ENCODE measurements at places on chromosomes 2 and 18. TPM values are rescaled to one million over a fixed set of nuclear protein-coding genes. Genes with fewer than 3 reads are reported as not detected.

- no peak for DNase-seq
Measured at GRCh38 chr18:67509741-67510391, 6.7 kb downstream of the DSEL start.

DNA sequence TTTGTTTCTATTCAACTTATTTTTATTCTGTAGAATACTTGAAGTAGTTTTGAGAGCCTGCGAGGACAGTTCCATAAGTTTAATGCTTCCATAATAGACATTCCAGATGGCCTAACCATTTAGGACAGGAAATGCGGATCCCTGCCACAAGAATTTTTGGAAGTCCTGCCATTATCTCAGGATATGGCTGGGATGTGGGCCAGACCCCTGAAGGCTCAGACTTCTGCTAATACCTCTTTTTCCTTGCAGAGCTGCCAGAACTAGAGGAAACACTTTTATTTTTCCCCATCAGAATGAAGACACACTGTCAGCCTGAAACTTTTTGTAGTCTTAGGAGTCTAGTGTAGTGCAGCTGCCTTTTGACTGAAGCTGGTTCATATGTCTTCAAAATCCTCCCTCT, 806.5 kb downstream of the TDRD15 start:
- DNase-seq, result no peak

DNA sequence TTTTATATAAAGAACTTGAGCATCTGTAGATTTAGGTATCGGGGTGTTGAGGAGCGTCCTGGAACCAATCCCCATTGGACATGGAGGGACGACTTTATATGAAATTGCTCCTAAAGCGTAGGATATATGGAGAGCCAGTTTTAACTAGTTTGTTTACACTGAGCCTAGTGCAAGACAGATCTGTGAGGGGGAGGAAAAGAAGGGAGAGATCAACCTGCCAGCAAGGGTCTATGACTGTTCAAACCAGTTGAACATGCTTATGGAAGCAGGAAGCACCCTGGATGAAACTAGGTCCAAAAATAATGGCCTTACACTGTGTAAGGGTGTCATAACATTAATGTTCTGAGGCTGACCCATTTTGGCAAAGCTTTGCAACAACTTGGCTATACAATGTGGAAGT, 34.0 kb upstream of the SLC40A1 start:
- DNase-seq, result no peak

- DNase-seq, result no peak
Measured at GRCh38 chr2:10635430-10635829, 54.3 kb downstream of the NOL10 start.

GRCh38 chr2:33363325-33364298, 112.8 kb upstream of the RASGRP3 start:
- DNase-seq, result no peak

Gene CIDEA
- total RNA-seq, result not detected

- DNase-seq, result no peak
Measured at GRCh38 chr2:197079832-197080555, 153.5 kb upstream of the PGAP1 start.

- no peak for DNase-seq
Measured at GRCh38 chr2:173719471-173719870, 245.7 kb downstream of the SP3 start.

Gene HOXD12
- not detected for total RNA-seq

- no peak for DNase-seq
Measured at GRCh38 chr18:22446325-22446724, 28.6 kb upstream of the CTAGE1 start.

Gene PFN4
- total RNA-seq, result 0.72 TPM

Gene MALL
- total RNA-seq, result not detected

Gene KIF1A
- 28.8 TPM for total RNA-seq

DNA sequence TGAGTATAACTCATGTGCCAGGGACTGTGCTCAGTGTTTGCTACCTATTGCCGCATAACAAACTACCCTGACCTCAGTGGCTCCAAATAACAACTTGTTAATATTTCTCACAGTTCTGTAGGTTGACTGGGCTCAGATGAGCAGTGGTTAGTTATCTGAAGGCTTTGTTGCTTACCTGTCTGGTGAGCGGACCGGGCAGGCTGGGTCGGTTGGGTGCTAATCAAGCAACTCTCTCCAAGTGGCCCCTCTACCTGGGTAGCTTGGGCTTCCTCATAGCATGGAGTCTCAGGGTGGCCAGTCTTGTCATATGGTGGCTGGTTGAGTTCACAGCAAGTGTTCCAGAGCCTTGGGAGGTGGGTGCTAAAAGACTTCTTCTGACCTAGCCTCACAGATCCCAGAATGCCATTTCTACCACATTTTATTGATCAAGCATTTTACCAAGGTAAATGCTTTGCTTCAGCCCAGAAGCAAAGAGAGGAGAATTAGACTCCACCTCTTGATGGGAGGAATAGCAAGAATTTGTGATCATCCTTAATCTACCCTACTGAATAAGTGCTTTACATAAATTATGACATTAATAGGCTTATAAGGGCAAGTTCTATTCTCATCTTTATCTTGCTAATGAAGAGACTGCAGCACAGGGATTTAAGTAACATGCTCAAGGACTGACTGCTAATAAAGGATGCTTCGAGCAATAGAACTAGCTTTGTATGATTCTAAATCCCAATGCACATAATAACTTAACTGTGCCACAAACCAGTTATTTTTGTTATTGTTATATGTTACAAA, 16.9 kb downstream of the RAB31 start:
- DNase-seq, result no peak

- DNase-seq, result no peak
Measured at GRCh38 chr2:65744477-65745200, 312.2 kb upstream of the SPRED2 start.

DNA sequence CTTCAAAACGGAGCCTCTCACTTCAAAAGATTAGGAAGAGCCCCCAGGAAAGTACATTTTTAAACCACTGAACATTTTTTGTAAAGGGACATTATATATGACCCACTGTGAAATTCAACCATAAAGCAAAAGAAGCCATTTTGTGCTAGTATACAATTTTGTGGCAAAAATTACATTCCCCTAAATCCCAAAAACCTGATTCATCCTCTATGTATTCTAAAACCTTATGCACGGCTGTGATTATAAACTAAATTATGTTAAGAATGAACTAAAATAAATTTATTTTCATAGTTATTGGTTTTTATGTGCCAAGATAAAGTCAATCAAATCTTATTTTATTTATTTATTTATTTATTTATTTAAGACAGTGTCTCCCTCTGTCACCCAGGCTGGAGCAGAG, 48.5 kb downstream of the RTN4 start:
- no peak for DNase-seq

DNA sequence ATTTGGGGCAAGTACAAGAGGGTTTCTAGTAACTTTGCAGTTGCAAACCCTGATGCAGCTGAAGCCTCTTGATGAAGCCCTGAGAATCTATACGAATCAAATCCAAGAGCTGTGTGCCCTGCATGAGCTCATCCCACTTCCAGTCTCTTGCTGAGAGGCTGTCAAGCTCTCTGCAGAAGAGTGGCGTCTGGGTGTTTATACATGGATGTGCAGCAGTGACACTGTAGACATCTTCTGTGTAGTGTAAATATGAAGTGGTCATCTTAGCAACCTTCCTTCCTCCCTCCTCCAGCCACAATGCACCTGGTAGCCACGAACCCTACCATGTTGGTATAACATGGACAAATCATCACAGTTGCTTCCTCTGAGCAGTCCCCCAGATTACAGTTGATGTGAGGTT, 18.4 kb upstream of the KIAA2012 start:
- DNase-seq, result no peak

Gene CCDC150
- total RNA-seq, result 20.9 TPM

DNA sequence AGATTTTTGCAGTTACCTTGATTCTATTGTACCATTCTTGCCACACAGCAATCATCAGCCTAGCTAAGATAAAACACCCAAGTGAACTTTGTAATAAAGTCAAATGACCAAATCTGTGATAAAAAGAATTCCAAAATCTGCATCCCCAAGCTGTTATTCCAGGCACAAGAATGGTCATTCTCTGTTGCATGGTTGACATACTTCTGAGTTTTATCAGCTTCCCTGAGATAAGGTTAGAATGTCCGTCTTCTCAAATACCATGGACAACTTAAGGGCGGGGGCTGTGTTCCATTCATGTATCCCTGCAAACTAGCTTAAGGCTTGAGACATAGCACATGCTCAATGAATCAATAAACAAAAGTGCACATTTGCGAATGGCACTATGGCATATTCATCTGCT, 8.1 kb upstream of the BMP10 start:
- DNase-seq, result no peak

DNA sequence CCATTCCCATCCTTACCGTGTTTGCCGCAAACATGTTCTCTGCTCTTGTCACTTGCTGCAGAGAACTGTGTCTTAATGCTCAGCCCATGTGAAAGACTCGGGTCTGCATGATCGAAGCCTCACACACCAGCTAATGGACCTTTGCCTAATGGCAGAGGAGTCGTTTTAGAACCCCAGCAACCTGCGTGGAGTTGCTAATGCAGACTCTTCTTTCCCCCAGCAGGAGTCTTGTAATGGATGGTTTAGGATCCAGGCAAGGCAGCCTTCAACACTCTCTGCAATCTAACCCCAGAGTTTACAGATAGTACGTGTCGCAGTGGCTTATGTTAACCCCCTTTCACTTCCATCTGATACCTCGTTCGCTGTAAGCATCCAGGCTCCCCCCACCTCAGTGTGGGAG, 316.4 kb downstream of the AGAP1 start:
- DNase-seq, result no peak

GRCh38 chr18:48072428-48073204, 142.2 kb upstream of the SMAD2 start:
- no peak for DNase-seq

- DNase-seq, result no peak
Measured at GRCh38 chr2:239470151-239470900, 69.5 kb upstream of the HDAC4 start.

Gene MLPH
- total RNA-seq, result not detected

DNA sequence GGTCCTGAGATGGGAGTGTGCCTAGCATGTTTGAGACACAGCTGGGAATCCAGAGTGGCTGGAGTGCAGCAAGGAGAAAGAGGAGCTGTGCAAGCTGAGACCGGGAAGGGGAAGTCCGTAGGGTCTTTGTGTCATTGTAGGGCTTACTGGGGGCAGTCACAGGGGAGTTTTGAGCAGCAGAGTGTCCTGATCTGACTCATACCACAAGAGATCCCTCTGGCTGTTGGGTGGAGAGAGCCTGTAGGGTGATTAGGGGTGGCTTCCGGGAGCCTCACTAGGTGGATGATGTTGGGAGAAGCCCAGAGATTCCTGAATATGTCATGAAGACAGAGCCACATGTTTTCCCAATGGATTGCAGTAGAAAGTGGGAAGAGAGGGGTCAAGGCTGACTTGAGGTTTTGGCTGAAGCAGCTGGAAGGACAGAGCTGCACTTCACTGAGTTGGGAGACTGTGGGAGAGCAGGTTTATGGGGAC, 30.9 kb downstream of the FHOD3 start:
- DNase-seq, result no peak

- no peak for DNase-seq
Measured at GRCh38 chr2:7018282-7018701, 101.1 kb downstream of the RNF144A start.

- DNase-seq, result no peak
Measured at GRCh38 chr2:119290859-119291587, 67.4 kb downstream of the STEAP3 start.

Gene MAB21L4
- total RNA-seq, result not detected

GRCh38 chr18:62953663-62954062, 238.3 kb downstream of the PHLPP1 start:
- no peak for DNase-seq

Gene EML6
- 0.96 TPM for total RNA-seq

- DNase-seq, result no peak
Measured at GRCh38 chr2:201452058-201452921, 750 bp downstream of the STRADB start.

- DNase-seq, result no peak
Measured at GRCh38 chr2:6233993-6234392, 541.8 kb downstream of the SOX11 start.

Gene DCDC2C
- not detected for total RNA-seq

DNA sequence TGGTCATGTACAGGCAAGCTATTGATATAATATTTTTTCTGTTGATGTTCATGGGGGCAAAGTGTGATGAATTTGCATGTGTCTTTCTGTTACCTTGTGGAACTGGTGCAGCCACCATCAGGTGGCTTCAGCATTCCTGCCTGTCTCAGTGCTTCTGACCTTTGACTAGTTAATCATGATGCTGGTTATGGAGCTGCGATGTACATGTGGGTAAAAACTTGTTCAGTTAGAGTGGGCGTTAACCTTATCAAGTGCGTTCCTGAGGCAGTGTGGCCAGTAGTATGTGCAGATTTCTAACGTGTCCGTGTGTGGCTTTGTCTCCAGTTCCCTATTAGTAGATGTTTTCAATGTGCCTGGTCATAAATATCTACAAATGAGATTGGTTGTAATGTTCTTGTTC, 127.4 kb upstream of the ZSWIM2 start:
- no peak for DNase-seq

- DNase-seq, result no peak
Measured at GRCh38 chr2:72919414-72920317, 2.3 kb downstream of the EMX1 start.

DNA sequence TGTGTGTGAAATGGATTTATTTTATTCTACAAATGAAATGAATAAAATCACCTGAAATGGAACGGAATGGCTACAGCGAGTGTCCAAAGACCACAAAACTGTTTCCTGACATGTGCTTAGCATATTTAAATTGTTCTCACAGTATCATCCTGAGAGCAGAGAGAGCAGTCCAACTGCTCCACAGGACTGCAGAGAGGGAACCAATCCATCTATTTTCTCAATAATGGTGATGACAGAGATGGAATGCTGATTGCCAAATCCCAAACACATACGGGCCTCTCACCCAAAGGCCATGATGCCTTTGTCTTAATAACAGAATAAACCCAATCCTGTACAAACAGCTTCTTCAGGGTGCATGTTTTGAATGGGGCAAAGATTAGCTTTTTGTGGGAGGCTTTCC, 41.1 kb downstream of the STAT1 start:
- DNase-seq, result no peak

Gene STPG4
- total RNA-seq, result not detected

Gene LRRTM4
- total RNA-seq, result not detected

DNA sequence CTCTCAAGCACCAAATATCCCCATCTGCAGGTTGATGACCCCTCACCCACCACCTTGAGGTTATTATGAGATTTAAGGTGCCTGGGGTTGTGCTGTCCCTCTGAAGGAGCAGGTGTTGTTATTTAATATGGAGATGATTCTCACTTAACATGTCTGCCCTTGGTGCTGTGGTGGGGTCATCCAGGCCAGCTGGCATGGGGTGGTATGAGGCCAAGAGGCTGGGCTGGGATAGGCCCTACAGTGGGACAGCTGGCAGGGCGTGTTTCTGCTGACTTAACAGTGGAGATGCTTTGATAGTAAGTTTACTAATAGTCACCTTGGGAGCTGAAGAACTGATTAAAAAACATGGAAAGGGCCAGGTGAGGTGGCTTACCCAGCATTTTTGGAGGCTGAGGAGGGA, 22.4 kb downstream of the SERPINB12 start:
- no peak for DNase-seq
